Uterus (tissue), 4 donors: ENCODE measurements at places on chromosomes 3 and 15. TPM values are rescaled to one million over a fixed set of nuclear protein-coding genes. Genes with fewer than 3 reads are reported as not detected.

DNA sequence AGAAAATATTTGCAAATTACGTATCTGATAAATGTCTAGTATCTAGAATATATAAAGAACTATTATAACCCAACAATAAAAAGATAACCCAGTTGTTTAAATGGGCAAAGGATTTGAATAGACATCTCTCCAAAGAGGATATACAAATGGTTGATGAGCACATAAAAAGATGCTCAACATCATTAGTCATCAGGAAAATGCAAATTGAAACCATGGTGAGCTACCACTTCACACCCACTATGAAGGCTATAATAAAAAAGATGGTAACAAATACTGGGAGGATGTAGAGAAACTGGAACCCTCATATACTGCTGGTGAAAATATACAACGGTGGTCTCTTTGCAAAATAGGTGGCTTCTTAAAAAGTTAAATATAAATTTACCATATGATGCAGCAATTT lies 28.0 kb downstream of the RAD51 start:
- no peaks in the 10 kb centered on the region for H3K4me1 ChIP-seq
- H3K36me3 ChIP-seq: no peaks in the 10 kb centered on the region

- H3K4me3 ChIP-seq: no peak overlapping the region
- H3K27ac ChIP-seq: no peak overlapping the region
- no peaks in the 10 kb centered on the region for H3K27me3 ChIP-seq
- H3K4me1 ChIP-seq: no peaks in the 10 kb centered on the region
Measured at GRCh38 chr3:37974121-37975083, 16.2 kb upstream of the VILL start.

- H3K4me3 ChIP-seq: peak overlapping the region; percentile 95
- peak overlapping the region; percentile 100 for H3K27ac ChIP-seq
- peak; percentile 84 for DNase-seq
- H3K27me3 ChIP-seq: no peaks in the 10 kb centered on the region
- H3K4me1 ChIP-seq: peaks cover 6% of the 10 kb centered on the region
Measured at GRCh38 chr3:184335661-184336546, 1.5 kb upstream of the FAM131A start.

DNA sequence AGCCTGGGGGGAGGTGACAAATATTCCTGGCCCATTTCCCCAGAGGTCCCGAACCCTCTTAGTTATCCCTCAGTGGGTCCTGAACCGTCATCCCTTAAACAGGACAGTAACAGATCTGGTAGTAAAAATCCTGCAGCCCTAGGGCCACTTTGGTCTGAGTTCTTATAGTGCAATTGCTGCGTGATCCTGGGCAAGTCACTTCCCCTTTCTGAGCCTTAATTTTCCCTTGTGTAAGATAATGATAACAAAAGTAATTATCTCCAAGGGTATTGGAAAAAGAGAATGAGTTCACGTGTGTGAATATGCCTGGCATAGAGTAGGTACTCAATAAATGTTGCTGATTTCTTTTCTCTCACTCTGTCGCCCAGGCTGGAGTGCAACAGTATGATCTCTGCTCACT lies 2.9 kb upstream of the JAGN1 start:
- H3K4me3 ChIP-seq: no peak overlapping the region
- no peak overlapping the region for H3K27ac ChIP-seq
- no peaks in the 10 kb centered on the region for H3K36me3 ChIP-seq
- peaks cover 4% of the 10 kb centered on the region for H3K4me1 ChIP-seq

MCTP2 gene
- total RNA-seq: 98.9 TPM

ADCY5 gene
- total RNA-seq: 21.1 TPM

GRIP2 gene
- 1.2 TPM for total RNA-seq
